ENCODE measurements at places on chromosomes 3 and 15.

GRCh38 chr3:190562866-190563510 lies 49.1 kb downstream of the IL1RAP start:
- no peak for DNase-seq

GRCh38 chr3:159787794-159788205 lies 200.8 kb upstream of the IL12A start:
- no peak for DNase-seq

GRCh38 chr15:69032703-69033373 lies 18.3 kb downstream of the NOX5 start:
- no peak for DNase-seq

DNA sequence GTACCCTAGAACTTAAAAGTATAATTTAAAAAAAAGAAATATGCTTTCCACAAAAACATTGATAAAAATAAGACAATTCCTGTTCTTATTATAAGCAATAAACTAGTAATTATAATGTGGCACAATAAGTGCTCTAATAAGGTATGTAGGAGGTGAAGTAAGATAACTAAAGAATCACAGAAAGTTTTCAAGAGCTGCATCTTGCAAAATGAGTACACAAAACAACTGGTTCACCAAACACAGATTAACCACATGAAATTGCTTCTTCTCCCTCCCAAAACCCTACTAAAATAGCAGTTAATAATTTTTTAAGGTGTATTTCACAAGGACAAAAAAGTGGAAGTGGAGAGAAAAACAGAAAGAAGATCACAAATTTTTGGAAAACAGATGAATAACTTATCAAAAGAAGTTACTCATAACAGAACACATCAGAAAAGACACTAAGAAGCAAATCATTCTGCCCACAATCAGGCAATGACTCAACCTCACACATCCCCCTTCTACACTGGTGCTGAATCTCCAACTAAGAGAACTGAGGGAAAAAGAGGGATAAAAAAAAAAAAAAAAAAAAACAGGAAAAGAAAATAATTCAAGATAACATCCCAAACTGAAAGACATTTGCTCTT lies 64.2 kb downstream of the TBC1D5 start:
- no peak for DNase-seq

DNA sequence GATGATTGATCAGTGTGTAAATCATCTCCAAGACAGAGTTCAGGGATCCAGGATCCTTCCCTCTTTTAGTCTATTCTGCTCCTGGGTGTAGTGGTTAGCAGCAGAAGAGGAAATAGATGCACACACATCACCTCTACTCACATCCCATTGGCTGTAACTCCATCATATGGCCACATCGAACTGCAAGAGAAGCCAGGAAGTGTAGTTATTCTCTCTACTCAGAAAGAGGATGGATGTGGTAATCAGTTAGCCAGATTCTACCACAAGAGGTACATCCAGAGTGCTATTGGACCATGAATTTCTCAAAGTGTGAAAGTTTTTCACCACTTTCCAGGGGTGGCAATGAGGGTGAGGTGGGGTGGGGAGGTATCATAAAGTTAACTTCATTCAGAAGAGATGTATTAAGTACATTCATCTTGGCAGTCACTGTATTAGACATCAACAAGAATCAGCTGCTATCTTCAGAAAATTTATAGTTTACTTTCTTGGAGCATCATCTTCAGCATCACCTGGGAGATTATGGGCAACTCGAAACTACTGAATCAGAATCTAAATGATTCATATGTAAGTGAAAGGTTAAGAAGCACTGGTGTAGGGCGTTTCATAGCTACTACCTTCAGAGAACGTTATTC lies 60.6 kb upstream of the GAP43 start:
- no peak for DNase-seq

DNA sequence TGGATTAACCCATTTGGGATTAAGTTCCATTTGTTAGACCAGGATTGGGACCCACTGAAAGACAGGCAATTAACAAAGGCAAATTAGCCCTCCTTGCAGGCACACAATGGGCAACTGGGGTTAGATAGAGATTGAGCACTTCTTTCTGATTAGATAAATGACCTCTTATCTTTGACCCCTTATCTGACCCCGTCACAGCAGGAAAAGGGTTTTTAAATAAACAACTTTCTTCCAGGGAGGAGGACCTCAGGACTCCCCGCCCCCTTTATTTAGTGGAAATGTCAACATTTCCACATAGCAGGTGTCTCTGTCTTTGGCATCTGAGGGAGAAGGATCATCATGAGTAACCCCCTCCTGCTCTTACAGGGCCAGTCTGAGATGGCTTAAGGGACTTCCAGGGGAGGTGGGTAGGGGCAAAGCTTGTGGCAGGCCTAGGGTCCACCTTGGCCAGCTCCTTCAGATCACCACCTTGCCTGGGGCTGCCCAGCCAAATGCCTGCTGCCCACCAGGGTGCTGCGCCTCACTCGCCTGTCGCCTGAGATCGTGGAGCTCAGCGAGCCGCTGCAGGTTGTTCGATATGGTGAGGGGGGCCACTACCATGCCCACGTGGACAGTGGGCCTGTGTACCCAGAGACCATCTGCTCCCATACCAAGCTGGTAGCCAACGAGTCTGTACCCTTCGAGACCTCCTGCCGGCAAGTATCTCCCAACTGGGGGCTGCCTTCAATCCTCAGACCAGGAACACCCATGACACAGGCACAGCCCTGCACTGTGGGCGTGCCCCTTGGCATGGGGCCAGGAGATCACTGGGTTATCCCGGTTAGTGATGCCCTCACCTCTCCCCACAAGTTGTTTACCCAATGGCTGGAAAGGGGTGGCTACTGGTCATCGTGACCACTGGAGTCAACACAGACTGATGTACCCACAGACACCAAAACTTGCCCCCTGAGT lies 2.6 kb upstream of the WDR6 start:
- no peak for DNase-seq

DNA sequence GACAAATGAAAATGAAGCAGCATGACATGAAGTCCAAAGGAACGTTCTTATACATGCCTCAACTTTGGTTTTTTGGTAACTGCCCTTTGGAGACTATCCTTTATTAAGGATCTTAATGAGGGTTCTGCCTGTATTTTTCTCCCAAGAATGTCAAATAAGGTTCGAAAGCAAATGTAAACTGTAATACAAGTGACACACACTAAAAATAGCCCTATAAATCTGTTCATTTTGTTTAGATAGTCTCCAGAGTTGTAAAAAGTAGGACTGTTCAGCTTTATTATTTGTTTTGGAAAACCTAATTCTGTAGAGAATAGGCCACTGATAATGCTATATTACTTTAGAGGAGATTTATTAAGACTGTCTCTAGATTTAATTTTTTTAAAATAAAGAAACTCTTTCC lies 80.5 kb upstream of the CDIN1 start:
- no peak for DNase-seq

GRCh38 chr3:174358252-174358651 lies 500.9 kb upstream of the NAALADL2 start:
- DNase-seq: no peak
